ENCODE measurements at places on chromosomes 3 and 15. TPM values are rescaled to one million over a fixed set of nuclear protein-coding genes. Genes with fewer than 3 reads are reported as not detected.

Gene MUC13
- total RNA-seq, result not detected

Gene ERC2
- 1.4 TPM for total RNA-seq

Gene ADAMTSL3
- total RNA-seq, result 0.95 TPM

Gene COL6A6
- not detected for total RNA-seq

Gene IL5RA
- not detected for total RNA-seq

Gene TRAT1
- not detected for total RNA-seq

Gene CYP1A2
- not detected for total RNA-seq

Gene NR1I2
- total RNA-seq, result not detected

Gene BAHD1
- 32.7 TPM for total RNA-seq

Gene TGM4
- total RNA-seq, result 0.09 TPM

Gene UROC1
- not detected for total RNA-seq

GRCh38 chr3:186955898-186956696 is 25.8 kb downstream of the ST6GAL1 start:
- peak overlapping the region; percentile 17 for H3K27ac ChIP-seq
- no peak for DNase-seq
- no peaks in the 10 kb centered on the region for H3K36me3 ChIP-seq
- H3K4me1 ChIP-seq, result peaks cover 13% of the 10 kb centered on the region
- no peak overlapping the region for H3K4me3 ChIP-seq

DNA sequence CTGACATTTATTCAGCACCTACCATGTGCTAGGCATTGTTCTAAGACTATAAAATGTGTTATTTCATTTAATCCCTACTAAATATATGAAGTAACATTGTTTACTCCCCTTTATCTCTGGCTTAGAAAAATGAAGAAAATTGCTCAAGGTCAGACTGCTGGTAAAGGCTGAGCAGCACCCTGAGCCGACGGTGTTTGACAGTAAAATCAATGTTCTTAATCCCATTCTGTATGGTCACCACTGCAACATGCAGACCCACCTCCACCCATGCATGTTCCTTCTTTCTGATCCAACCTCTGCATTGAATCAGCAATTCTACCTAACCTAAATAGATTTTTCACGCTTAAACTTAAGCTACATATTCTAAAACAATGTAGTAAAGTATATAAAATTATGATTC is 216.5 kb downstream of the ZBBX start:
- no peak overlapping the region for H3K27ac ChIP-seq
- H3K36me3 ChIP-seq, result no peaks in the 10 kb centered on the region
- DNase-seq, result no peak
- H3K27me3 ChIP-seq, result no peaks in the 10 kb centered on the region
- no peaks in the 10 kb centered on the region for H3K4me1 ChIP-seq
- H3K4me3 ChIP-seq, result no peak overlapping the region

- no peaks in the 10 kb centered on the region for H3K27me3 ChIP-seq
- H3K4me3 ChIP-seq, result no peak overlapping the region
- no peaks in the 10 kb centered on the region for H3K36me3 ChIP-seq
- DNase-seq, result peak; percentile 3
- no peak overlapping the region for H3K27ac ChIP-seq
These were observed 97.8 kb downstream of the IGSF11 start for GRCh38 chr3:118936811-118937210.

- no peaks in the 10 kb centered on the region for H3K27me3 ChIP-seq
- no peaks in the 10 kb centered on the region for H3K36me3 ChIP-seq
- DNase-seq, result no peak
These were observed 89.6 kb downstream of the CHST2 start for GRCh38 chr3:143208976-143209714.

- H3K4me3 ChIP-seq, result no peak overlapping the region
- peaks cover 63% of the 10 kb centered on the region for H3K36me3 ChIP-seq
- H3K27me3 ChIP-seq, result no peaks in the 10 kb centered on the region
These were observed 34.7 kb upstream of the CRTC3 start for GRCh38 chr15:90495067-90495466.

DNA sequence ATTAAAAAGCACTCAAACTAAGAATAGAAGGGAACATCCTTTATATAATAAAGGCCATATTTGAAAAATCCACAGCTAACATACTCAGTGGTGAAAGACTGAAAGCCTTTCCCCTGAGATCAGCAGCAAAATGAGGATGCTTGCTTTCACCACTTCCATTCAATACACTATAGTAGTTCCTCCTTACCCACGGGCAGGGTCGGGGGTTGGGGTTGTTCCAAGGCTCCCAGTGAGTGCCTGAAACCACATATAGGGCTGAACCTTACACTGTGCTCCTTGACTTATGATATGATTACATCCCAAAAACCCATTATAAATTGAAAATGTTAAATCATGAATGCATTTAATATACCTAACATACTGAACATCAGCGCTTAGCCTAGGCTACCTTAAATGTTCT is 37.7 kb downstream of the ALDH1L1 start:
- H3K27me3 ChIP-seq, result no peaks in the 10 kb centered on the region
- no peak for DNase-seq
- H3K4me3 ChIP-seq, result no peak overlapping the region
- no peak overlapping the region for H3K27ac ChIP-seq
- no peaks in the 10 kb centered on the region for H3K4me1 ChIP-seq
- H3K36me3 ChIP-seq, result no peaks in the 10 kb centered on the region

DNA sequence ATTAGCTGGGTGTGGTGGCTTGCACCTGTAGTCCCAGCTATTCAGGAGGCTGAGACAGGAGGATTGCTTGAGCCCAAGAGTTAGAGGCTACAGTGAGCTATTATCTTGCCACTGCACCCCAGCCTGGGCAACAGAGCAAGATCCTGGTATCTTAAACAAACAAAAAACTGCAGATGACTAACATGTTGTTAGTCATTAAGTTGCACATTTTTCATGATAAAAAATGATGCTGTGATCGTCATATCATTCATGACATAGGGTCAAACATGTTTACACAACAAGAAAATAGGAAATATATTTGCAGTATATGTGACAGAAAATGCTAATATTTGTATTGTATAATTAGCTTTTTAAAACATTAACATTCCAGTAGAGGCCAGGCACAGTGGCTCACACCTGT is 20.2 kb upstream of the DAPK2 start:
- H3K27ac ChIP-seq, result no peak overlapping the region
- no peak overlapping the region for H3K4me3 ChIP-seq
- no peak for DNase-seq
- H3K27me3 ChIP-seq, result no peaks in the 10 kb centered on the region
- H3K36me3 ChIP-seq, result no peaks in the 10 kb centered on the region
- no peaks in the 10 kb centered on the region for H3K4me1 ChIP-seq

DNA sequence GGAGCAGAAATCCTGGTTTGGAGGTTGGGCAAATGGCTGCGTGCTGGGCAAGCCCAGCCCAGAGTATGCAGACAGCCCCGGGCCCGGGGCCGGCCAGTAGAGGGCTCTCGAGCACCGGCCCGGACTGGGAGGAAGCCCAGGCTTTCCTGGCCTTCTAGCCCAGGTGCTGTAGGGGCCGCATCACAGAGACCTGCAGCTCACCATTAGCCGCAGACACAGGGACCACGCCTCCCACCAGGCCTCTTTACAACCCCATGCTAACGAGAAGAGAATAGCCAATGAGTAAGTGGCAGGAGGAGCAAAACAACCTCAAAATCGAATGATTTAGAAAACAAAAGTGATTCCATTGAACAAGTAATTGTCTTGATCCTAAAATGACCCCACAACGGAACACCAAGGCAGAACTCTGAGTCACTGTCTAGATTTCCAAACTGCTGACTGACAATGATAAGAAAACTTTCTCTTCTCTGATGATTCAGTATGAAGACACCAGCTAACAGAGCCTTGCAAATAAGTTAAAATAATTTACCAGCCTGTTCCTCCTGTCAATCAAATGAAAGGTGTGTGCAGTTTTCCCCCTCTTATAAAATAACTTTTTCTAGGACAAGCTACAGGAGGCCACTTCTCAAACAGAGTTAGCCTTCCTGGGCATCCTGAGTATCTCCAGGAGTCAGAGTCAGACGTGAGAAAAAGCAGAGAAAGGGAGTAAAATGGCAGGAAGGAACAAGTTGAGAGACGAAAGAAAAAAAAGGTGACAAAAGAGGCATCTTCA is 102.2 kb downstream of the DGKG start:
- no peaks in the 10 kb centered on the region for H3K27me3 ChIP-seq
- DNase-seq, result peak; percentile 68
- no peak overlapping the region for H3K27ac ChIP-seq
- H3K4me3 ChIP-seq, result no peak overlapping the region

- H3K27ac ChIP-seq, result no peak overlapping the region
- no peaks in the 10 kb centered on the region for H3K4me1 ChIP-seq
- no peak for DNase-seq
- no peaks in the 10 kb centered on the region for H3K27me3 ChIP-seq
- H3K4me3 ChIP-seq, result no peak overlapping the region
These were observed 311.0 kb downstream of the MCTP2 start for GRCh38 chr15:94542391-94542790.

GRCh38 chr15:98900356-98900755 is 107.2 kb downstream of the PGPEP1L start:
- H3K27me3 ChIP-seq, result no peaks in the 10 kb centered on the region
- H3K36me3 ChIP-seq, result no peaks in the 10 kb centered on the region
- H3K4me1 ChIP-seq, result no peaks in the 10 kb centered on the region
- no peak overlapping the region for H3K4me3 ChIP-seq
- DNase-seq, result no peak

- DNase-seq, result no peak
- peaks cover 49% of the 10 kb centered on the region for H3K36me3 ChIP-seq
- H3K4me3 ChIP-seq, result no peak overlapping the region
- H3K4me1 ChIP-seq, result no peaks in the 10 kb centered on the region
- no peaks in the 10 kb centered on the region for H3K27me3 ChIP-seq
These were observed 25.3 kb downstream of the TRA2B start for GRCh38 chr3:185912512-185912911.

DNA sequence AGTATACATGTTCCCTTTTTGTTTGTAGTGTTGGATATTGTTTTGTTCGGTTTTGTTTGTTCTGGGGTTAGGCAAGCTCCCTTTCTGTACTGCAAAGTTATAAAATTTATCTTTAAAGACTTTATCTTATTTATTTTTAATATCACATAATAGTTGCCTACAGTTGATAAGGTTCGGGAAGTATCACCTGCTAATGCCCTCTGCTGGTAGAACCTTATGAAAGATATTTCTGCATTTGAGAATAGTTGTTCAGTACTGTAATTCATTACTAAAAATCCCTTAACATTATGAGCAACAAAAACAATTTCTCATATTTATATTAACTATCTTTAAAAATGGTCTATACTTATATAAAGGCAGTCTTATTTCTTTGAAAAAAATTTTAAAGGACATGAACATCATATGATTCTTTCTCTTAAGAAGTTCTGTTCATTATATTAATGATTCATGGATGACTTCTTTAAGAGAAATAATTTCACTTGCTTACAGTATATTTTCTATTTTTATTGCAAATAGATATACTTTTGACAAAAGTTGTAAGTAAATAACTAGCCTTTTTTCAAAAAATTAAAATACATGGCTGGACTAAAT is 1126.8 kb downstream of the SI start:
- H3K27me3 ChIP-seq, result no peaks in the 10 kb centered on the region

DNA sequence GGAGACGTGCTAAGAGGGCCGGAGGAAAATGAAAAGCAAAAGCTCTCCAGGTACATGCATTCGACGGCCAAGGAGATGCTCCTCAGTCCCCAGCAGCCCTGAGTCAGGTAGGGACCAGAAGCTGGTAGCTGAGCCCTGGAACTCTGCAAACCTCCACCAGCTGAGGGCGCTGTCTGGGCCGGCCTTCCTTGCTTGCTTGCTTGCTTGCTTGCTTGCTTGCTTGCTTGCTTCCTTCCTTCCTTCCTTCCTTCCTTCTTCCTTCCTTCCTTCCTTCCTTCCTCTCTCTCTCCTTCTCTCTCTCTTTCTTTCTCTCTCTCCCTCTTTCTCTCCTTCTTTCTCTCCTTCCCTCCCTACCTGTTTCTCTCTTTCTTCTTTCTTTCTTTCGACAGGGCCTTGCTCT is 94.6 kb upstream of the RASGRF1 start:
- no peaks in the 10 kb centered on the region for H3K36me3 ChIP-seq
- no peaks in the 10 kb centered on the region for H3K27me3 ChIP-seq
- H3K4me1 ChIP-seq, result no peaks in the 10 kb centered on the region
- no peak overlapping the region for H3K4me3 ChIP-seq
- peak; percentile 39 for DNase-seq
- H3K27ac ChIP-seq, result no peak overlapping the region

DNA sequence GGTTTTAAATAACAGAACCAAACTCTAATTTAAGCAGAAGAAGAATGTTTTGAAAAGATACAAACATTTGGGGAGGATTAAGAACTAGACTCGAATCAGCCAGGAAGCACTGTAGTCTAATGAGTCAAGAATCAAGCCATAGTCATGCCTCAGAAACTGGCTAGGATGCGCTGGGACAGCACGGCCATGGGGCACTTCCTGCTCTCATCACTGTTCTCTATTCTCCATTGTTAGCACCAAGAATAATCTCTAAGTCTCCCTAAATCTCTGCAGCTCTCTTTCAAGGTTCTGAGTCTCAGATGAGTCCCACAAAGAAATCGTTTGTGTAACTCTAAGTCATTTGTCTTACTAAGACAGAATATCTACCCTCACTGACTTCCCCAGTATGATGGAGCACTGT is 399.0 kb upstream of the KCNMB2 start:
- no peak overlapping the region for H3K27ac ChIP-seq
- H3K4me3 ChIP-seq, result no peak overlapping the region
- no peaks in the 10 kb centered on the region for H3K27me3 ChIP-seq
- H3K36me3 ChIP-seq, result no peaks in the 10 kb centered on the region
- H3K4me1 ChIP-seq, result no peaks in the 10 kb centered on the region

- DNase-seq, result no peak
- H3K4me3 ChIP-seq, result no peak overlapping the region
- no peak overlapping the region for H3K27ac ChIP-seq
- H3K27me3 ChIP-seq, result no peaks in the 10 kb centered on the region
- H3K36me3 ChIP-seq, result no peaks in the 10 kb centered on the region
These were observed 25.2 kb upstream of the FNDC3B start for GRCh38 chr3:172014145-172014544.

- no peak overlapping the region for H3K4me3 ChIP-seq
- no peak overlapping the region for H3K27ac ChIP-seq
- no peaks in the 10 kb centered on the region for H3K36me3 ChIP-seq
- H3K4me1 ChIP-seq, result no peaks in the 10 kb centered on the region
- no peak for DNase-seq
These were observed 9.2 kb downstream of the DAPK2 start for GRCh38 chr15:64037116-64037515.

DNA sequence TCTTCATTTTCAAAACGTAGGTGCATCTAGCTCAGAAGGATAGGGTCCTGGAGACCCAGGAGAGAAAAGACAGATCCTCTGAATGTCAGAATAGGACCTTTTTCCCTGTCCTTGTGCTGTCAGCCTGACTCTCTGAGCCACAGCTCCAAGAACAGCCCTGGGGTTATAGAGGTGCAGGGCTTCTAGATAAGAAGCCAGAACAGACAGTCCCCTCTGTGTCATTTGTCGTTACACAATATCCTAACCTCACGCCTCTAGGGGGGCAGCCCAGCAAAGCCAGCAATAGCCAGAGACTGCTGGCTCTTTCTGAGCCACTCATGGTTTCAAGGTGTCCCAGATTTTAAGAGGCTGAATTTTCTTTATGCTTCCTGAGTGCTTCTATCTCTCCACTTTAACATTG is 153.2 kb upstream of the THBS1 start:
- H3K27me3 ChIP-seq, result peaks cover 35% of the 10 kb centered on the region
- no peaks in the 10 kb centered on the region for H3K4me1 ChIP-seq
- no peaks in the 10 kb centered on the region for H3K36me3 ChIP-seq
- DNase-seq, result no peak
- H3K4me3 ChIP-seq, result no peak overlapping the region

GRCh38 chr3:69370156-69370883 is 15.6 kb downstream of the FRMD4B start:
- no peak overlapping the region for H3K4me3 ChIP-seq
- no peak for DNase-seq
- no peak overlapping the region for H3K27ac ChIP-seq
- no peaks in the 10 kb centered on the region for H3K27me3 ChIP-seq
- H3K36me3 ChIP-seq, result no peaks in the 10 kb centered on the region
